ENCODE measurements at places on chromosomes 12 and 14.

DNA sequence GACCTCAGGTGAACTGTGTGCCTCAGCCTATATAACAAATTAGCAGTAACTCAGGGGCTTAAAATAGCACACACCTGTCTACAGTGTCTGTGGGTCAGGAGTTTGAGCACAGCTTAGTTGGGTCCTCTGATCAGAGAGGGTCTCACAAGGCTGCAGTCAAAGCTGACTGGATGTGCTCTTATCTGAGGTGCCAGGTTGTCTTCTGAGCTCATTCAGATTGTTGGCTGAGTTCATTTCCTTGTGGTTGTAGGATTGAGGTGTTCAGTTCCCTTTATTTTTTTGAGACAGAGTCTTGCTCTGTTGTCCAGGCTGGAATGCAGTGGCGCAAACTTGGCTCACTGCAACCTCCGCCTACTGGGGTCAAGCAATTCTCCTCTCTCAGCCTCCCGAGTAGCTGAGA is 164.7 kb downstream of the ADCK1 start:
- no peak for DNase-seq

DNA sequence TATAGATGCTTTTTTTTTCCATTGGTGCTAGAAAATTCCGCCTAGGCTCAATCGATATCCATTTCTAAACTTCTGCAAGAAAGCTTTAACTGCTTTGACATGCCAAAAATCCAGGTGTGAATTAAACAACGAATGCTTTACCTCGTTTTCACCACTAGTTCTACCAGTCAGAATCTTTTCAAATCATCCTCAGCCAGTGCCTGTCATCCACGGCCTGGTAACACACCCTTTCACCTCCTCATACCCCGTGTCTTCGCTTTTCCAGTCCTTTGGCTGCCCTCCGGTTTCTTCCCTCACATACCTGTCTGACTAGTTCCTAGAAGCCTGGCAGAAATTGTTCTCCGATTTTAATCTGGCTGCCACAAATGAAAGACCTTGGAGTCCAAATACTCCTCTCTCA is 1.4 kb upstream of the PHC1 start:
- DNase-seq, result peak; percentile 7

- DNase-seq, result no peak
Measured at GRCh38 chr12:40515041-40515816, 177.0 kb upstream of the CNTN1 start.

DNA sequence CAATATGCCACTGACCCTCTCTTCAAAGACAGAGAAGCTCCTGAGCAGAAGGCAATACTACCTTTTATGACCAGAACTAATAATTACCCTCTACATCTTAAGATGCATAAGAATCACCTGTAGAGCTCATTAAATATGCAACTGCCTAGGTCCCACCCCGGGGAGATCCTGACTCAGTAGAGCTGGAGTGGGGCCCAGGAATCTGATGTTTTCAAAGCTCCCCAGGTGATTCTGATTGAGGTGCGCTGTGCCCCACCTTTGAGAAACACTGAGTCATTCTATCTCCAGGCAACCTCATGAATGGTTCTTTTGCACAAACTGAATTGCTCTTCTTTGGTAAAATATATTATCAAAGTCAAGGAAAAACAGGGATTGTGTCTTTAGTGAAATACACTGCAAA is 149.3 kb upstream of the BMP4 start:
- DNase-seq, result no peak

DNA sequence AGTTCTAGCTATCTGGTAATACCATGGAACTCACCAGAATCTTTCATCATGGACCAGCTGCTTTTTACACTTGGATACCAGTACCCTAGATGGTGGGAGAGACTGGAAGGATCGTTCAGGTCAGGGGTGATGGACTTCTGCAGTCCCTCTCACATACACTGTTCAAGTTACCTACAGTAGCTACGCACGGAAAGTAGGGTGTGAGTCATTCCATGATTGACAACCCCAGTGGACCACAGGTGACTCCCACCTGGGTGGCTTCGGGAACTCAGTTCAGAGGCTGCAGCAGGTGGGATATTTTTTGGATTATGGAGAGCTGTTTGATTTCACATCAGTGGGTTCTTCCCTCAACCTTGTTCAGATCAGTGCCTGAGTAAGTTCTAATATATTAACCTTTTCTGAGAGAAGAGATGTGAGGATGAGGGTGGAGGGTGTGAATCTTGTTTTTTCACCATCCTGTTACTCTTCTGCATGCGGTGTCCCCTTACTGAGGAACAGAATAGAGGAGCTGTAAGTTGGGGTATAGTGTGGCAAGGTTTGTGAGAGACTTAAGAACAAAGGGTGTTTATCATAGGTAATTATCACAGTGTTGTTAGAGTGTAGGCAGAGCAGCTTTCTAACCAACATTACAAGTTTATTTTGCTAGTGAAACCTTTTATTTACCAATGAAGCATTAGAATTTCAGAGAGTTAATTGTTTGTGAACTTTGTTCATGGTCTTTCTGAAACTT is 39.6 kb downstream of the PRKCH start:
- DNase-seq, result no peak

DNA sequence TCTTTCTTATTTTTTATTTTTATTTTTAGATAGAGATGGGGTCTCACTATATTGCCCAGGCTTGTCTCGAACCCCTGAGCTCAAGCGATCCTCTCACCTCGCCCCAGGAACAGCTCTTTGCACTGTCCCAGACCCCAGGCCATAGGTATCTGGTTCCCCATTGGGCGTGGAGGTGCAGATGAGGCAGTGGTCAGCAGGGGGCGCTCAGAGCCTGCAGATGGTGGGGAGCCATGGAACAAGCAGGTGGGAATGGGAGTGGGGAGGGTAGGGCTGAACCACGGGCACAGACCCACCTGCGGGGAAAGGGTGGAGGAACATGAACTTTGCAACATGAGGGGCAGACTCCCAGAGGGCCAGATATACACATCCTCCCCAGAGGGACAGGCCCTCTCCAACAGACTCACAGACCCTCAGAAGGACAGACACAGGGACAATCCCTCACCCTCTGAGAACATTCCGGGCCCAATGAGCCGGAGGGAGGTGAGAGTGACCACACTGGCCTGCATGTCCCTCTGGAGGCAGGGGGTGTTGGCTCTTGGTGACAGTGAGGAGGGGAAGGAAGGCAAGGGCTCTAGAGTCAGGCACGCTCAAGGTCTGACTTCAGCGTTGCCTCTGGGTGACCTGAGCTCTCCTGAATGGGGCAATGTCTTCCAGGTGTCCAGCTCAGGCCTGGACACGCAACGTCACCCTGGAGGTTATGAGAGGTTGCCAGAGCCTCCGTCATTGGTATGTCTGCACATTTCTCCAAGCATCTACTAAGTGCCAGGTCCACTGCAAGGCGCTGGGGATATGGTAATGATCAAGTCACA is 34.9 kb downstream of the KRT80 start:
- peak; percentile 88 for DNase-seq

- peak; percentile 79 for DNase-seq
Measured at GRCh38 chr12:55728939-55729818, at the start of gene CD63. Gene CD63 (minus strand): TSS chr12:55729009. CDS start chr12:55728341, 668 bp downstream.

- DNase-seq, result no peak
Measured at GRCh38 chr14:77151918-77152588, 10.5 kb upstream of the ZDHHC22 start.

DNA sequence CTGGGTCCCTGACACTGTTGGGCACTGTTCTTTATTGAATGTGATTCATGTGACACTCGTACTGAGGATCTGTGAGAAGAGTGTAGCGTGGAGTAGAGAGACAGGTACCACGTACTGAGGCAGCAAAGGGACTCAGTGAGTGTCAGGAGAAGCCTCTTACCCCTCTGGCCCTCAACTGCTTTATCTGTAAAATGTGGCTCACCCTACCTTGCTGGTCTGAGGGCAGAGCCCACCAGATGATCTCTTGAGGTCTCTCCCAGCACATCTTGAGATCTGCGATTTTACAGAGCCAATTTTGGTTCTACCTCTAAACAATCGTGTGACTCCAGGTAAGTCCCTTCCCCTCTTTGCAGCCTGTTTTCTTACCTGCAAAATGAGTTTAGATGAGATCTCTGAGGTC is 3.1 kb downstream of the CEBPE start:
- no peak for DNase-seq

GRCh38 chr12:57158665-57159064 is 11.2 kb upstream of the LRP1-AS start:
- DNase-seq, result no peak

DNA sequence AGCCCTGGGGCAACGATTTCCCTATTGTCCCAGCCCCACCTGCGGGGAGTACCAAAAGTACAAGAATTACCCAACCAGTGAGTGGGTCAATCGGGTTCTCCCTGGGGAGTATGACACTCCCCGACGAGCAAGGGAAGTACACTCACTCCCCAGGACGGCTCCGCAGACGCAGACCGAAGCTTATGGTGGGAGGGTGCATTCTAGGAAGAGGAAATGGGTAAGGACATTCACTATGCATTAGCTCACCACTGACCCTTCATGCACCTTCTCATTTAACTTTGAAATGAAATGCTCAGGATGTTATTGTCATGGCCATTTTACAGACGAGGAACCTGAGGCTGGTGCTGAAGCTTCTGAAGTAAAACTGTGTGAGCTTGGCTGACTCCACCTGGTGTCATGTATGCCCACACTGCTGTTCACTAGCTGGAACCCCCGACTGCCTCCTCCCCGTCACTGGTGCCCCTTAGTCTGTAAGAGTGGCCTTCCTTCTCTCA is 45.8 kb upstream of the TMED10 start:
- no peak for DNase-seq

GRCh38 chr14:78007160-78007559 is 163.0 kb upstream of the NRXN3 start:
- no peak for DNase-seq

DNA sequence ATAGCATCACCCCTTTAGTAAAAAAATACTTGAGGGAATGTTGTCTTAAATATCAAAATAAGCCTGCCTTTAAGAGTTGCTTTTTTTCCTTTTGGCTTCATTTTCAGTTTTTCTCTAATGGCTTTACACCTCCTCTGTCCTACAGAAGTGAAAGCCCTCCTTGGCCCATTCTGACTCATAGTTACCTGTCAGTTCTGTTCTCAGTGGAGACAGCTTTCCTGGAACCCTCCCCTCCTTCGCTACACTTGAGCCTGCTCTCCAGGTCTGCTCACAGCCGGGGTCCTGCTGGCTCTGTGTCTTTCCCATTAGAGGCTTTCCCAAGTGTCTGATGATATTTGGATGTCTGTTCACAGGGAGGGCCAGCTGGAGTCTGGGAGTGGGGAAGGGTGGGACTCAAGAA is 84.0 kb downstream of the PELI2 start:
- DNase-seq, result no peak

GRCh38 chr12:29750131-29750927 is 33.4 kb downstream of the TMTC1 start:
- DNase-seq, result no peak

DNA sequence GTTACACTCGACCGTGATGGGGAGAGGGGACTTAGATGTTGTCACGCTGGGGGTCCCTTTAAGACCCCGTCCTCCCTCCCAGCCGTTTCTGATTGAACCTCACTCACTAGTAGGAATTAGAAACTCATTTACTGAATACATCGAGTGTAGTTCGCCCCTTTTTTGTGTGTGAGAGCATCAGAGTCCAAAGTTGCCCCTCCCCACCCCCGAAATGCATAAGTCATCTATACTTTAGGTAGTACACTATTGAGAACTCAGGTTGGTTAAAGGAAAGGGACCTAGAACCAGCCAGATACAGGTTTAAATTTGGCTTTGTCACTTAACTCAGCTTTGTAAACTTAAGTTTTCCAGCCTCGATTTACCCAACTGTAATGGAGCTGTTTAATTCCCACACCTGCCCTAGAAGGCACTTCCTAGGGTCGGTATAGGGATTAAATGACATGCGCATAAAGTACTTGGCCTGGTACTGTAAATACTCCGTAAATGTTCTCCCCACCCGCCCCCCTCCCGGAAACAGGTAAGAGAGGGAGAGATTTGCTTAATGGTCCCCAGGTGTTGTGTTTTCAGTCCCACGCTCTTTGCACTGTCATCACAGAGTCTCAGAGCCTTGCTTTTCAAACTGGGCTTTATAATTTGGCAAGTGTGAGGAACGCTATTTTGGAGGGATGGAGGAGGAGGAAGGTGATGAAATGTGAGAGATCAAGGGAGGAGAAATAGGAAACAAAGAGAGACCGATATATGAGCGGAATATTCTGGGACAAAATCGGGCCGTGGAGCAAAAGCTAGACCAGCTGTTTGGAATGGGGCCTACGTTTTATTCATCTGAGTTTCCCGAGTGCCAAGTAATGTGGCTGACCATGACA is 897 bp downstream of the SUDS3 start:
- DNase-seq, result no peak

DNA sequence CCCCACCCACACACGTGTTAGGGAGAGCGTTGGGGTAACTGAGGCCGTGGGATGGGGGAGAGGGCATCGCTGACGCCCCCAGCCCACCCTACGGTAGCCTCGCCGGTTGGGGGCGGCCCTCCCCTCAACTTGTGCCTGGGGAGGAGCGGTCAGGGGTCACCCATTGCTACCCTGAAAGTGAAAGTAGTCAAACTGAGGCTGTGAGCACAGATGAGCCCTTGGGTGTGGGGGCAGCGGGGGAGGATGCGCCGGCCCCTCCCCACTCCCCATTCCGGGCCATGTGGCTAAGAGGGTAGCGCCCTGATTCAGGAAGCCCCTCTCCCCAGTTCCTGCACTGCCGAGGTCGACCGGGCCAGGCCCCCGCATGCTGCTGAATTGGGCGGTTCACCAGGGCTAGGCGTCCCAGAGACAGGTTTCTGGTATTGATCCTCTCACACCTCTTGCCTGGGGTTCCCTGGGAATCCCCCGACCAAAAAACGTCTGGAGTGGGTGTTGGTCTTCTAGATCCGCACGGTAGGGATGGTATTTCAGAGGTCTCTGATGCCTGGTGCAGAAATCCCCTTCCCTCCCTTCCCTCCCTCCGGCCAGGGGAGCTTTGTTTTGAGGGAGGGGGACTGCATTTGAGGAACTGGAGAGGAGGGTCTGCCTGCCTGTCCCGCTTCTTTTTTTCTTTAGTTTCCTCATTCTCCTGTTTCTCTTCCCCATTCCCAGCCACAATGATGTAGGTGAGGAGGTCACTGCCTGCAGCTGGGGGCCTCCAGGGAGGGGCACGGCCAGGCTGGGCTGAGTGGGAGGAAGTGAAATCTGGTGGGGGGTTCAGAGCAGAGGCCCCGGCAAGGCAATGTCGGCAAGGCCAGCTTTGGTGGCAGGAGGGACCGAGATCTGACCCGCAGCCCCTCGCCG is 1.0 kb downstream of the SH2B3 start:
- no peak for DNase-seq

DNA sequence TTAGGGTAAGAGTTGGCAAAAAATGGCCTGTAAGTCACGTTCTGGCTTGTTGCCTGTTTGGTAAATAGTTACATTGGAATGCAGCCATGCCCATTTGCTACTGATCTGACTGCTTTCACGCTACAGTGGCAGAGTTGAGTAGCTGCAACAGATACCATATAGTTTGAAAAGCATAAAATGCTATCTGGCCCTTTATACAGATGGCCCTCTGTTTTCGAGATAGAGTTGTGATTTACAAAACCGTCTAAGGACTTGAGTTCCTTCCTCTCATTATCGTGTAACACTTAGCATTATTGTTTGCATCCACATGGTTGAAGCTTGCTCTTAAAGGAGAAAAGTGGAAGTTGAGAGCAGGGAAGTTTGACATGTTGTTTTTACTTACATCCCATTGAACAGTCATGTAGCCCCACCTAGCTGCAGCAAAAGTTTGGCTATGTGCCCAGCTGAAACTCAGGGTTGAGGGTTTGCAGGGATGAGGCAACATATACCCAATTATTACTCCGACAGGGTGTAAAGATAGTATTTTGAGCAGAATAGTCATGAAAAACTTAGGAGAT is 11.3 kb upstream of the SCFD1 start:
- DNase-seq, result peak; percentile 33

All from endothelial cell (in vitro differentiated cells).